ENCODE measurements at places on chromosomes 5 and 9.

DNA sequence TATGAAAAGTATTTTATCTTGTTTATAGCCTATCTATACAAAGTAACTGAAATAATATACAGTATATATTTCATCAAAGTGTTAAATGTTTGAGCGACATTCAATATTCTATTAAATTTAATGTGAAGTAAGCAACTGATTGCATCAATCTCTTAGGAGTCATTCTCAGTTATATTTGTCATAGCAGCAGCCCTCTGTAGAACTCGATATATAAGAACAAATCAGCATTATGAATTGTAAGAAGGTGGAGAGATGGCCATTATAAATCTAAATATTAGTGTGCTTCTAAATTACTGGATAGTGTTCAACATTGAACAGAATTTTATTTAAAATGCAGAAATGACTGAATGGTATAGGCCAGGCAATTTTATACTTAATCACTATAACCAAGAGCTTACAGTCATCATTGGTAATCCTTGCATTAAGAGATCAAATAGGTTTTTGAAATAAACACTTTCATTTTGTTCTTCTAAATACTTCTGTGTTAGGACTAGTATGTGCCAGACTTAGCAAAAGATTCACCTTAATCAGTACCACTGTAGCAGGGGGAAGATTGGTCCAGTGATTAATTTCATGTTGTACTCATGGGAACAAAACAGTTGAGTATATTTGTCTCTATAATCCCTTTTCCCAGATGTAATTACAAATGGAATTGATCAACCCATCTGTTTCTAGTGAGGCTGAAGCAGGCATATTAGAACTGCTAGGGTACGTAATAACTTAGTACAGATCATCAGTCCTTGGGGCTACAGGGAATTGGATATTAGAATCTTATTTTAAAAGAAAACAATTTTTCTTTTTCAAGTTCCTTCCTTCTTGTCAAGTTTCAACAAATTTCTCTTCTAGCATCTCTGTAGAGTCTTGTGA is 108.3 kb upstream of the TYRP1 start:
- no peak for DNase-seq

GRCh38 chr5:180558232-180558631 is 33.1 kb downstream of the SCGB3A1 start:
- no peak for DNase-seq

DNA sequence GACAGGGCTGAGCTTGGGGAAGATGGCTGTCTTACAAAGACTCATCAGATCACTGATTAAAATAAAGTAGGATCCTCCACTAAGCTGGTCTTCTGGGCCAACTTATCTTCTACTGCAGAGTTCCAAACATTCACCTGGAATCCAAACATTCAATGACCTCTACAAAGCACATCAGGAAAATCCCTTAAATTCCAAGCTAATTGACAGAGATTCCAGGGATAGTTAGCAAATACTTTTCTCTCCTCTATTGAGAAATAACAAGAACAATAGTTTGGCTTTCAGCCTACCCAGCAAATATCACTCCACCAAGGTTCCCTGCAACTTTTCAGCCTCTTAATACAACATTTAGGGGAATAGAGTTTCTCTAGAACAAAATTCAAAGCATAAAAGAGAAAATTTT is 140.6 kb upstream of the LIFR start:
- no peak for DNase-seq

DNA sequence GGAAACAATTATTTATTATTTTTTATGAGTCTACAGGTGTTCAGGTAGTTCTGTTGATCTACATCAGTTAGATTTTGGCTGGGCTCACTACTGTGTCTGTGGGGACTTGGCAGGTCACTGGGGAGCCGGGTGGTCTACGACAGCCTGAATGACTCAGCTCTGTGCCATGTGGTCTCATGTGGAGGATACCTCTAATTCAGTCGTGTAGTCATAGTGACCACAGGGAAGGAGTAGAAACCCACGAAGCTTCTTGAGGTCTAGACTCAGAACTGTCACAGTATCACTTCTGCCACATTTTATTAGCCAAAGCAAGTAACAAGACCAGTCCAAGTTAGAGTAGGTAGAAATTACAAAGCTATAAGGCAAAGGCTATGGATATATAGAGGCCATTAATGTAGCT is 64.7 kb upstream of the GRAMD2B start:
- no peak for DNase-seq

DNA sequence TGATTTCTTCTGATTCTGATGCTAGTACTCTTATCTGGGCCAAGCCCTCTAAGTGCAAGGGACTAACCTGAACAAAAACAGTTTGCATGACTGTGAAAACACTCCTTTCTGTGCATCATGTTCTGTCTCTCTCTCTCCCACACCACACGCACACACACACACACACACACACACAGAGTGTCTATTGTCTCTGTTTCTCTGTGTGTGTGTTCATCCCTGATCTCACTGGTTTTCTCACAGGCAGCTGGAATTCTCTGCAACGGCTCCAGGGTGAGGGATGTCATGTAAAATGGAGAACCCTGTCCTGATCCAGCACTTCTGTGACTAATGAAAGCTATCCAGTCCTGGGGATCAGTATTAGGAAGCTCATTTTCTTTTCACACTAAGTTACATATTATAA is 453.1 kb upstream of the RGMB start:
- DNase-seq: no peak

DNA sequence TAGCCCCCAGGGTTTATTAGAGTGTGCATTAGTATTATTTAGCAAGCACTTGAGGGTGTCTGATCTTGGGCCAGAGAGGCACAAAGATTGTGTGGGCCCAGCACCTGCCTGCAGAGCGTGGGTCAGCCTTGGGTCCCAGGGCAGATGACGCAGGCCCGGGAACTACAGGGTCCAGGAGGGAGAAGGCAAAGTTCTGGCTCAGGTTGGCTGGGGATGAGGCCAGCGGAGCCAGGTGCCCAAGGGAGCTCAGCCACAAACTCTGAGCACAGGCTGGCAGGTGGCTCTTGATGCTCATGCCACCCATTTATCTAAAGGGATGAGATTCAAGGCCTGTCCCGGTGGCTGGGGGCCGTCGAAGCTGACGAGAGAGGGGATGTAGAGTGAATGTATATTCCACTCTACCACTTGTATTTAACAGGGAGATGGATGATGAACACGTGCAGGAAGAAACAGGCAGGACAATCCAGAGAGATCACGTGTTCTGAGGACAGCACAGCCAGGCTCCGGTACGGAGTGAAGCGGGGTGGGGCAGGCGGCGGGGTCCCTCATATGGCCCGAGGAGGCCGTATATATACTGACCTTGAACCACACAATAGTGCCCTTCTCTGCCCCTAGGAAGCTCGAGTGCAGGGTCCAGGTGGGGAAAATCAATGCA is 818 bp upstream of the OBP2A start:
- DNase-seq: no peak

GRCh38 chr9:99826579-99826978 is 4.9 kb downstream of the NR4A3 start:
- no peak for DNase-seq

GRCh38 chr5:148446611-148447010 is 62.9 kb downstream of the FBXO38 start:
- no peak for DNase-seq

DNA sequence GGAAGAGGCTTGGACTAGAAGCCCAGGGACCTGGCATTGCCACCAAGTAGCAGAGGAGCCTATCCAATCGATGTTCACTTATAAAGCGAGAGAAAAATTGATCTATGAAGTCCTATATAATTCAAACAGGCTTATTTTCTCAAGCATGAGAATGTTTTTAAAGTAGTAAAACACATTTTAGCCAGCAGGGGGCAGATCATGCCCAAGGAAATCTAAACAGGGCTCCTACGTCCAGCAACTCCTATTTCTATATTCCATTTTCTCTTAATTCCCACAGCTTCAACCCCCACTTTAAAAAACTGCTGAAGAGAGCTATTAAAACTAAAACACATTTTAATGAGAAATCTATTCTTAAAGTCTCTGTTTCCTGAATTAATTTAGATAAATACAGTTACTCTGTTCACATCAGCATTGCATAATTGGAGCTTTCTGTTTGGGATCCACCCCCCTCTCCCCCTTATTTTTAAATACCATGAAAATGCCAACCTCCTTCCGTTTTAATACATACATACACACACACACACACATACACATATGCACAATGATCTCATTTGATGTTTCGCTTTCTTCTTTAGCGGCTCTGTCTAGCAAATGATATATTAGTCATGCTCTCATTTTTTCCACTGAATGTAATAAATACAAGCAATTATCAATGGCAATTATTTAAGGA is 144.9 kb downstream of the MYO10 start:
- peak; percentile 26 for DNase-seq

DNA sequence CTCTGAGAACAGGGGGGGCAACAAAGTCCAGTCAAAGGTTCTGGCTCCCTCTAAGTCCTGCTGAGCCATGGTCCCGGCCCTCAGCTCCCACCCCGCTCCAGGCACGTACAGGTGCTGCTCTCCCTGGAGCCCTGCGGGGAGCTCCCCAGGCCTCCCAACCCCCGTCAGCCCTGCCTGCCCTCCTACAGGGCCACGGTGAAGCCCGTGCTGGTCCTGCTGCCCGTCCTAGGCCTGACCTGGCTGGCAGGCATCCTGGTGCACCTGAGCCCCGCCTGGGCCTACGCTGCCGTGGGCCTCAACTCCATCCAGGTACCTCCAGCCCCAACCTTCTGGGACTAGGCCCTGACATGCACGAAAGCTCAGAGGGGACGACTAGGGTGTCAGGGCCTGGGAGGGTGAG is 20.1 kb downstream of the ADGRD2 start:
- DNase-seq: no peak

DNA sequence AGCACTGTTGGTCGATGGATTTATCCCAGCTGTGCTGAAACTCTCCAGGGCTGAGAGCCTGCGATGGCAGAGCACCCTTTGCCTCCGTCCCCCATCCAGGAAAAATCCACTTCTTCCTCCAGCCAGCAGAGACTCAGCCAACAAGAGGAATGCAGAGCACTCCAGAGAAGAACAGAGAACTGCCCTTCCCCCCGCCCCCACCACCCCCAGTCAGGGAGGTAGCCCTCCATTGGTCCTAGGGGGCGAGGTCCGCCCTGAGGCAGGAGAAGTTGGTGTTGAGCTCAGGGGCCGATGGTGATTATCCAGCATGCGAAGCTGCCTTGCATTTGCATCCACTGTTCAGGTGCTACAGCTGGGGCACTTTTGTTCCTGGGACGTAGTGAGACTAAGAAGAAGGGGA is 9.0 kb downstream of the TLX3 start:
- no peak for DNase-seq

- peak; percentile 40 for DNase-seq
Observed at GRCh38 chr5:126354012-126354857, 69.0 kb upstream of the GRAMD2B start.

- DNase-seq: no peak
Observed at GRCh38 chr9:136185596-136186366, 19.1 kb downstream of the LHX3 start.

DNA sequence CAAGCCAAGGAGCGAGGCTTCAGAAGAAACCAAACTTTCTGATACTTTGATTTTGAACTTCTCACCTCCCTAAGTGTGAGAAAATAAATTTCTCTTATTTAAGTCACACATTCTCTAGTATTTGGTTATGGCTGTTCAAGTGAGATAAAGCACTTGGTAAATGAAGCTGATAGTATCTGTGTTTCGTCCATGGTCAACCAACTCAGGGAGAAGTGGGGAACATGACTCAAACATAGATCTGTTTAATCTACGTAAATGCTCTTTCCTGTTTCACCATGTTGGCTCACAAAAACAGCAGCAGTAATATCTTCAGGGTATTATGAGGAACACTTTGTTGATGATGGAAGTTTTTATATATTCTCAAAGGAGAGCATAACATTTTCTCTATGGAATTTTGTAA is 2167.2 kb upstream of the C9orf72 start:
- DNase-seq: no peak

GRCh38 chr5:463952-464351 is 21.0 kb downstream of the EXOC3 start:
- DNase-seq: peak; percentile 70

DNA sequence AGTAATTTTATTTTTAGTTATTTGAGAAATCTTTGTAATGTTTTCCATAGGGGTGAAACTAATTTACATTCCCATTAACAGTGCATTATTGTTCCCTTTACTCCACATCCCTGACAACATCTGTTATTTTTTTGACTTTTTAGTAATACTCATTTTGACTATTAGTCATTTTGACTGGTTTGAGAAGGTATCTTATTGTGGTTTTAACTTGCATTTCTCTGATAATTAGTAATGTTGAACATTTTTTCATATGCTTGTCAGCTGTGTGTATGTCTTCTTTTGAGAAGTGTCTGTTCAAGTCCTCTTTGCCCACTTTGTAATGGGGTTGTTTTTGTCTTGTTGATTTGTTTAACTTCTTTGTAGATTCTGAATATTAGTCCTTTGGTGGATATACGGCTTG is 27.5 kb downstream of the CCDC152 start:
- no peak for DNase-seq

GRCh38 chr5:74613283-74613682 is 27.2 kb downstream of the ENC1 start:
- no peak for DNase-seq

All from CD4-positive, alpha-beta T cell treated with Interleukin-15 for 4 hours (primary cell).